ENCODE measurements at places on chromosomes 5 and 9.

GRCh38 chr5:14630671-14631070 is 33.8 kb upstream of the OTULIN start:
- DNase-seq = no peak

DNA sequence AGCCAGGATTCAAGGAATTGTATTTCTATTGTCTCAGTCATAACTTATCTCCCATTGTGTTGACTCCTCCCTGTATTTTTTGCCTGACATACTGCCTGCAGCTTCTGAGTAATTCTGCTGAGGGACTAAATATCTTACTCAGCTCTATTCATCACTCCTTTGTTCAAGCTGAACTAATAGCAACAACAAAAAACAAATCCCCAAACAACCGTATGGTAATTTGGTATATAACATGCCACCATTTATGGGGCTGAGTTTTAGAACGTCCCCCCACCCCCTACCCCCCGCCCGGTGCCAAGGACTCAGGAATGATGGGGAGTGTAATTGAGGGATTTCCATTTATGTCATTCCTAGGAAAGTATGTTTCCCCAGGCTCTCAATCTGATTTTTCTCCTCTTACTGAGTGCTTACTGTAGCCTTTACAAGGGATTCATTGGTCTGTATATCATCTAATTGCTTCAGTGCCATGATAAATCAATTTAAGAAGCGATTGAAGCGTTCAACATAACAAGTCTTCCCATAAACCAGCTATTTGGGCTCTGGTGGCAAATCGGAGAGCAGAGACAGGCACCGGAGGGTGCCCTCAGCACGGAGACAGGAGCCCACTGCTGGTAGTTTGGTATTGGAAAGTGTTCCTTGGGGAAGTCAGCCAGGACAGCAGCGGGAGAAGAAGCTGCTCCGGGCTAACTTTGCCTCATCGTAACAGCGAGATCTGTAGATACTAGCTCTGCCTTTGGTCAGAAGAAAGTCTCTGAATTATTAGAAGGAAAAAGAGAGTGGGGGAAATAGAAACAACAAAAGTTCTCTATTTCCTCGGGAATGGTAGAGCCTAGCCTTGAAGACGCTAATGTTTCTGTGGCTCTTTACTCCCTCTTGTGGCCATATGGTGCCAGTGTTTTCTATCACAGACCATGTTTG is 40.7 kb upstream of the HSD17B4 start:
- DNase-seq = peak; percentile 69

GRCh38 chr9:83472764-83473163 is 65.4 kb downstream of the FRMD3 start:
- no peak for DNase-seq

DNA sequence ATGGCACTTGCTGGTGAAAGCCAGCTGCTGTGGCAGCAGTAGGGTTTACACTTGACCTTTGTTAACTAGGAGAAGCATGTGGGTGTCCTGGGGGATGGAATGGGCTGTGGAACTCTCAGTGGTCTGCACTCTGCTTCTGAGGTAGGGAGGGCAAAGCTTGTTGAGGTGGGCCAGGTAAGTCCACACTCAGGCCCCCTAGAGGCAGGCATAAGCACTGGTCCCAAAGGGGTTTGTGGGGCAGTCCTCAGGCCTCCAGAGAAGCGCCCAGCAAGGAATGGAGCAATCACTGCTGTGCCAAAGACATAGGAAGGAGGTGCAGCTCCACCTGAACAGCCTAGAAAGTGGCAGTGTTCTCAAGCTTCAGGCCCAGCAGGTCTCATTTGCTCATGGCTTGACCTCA is 34.7 kb downstream of the INSL4 start:
- DNase-seq = no peak

DNA sequence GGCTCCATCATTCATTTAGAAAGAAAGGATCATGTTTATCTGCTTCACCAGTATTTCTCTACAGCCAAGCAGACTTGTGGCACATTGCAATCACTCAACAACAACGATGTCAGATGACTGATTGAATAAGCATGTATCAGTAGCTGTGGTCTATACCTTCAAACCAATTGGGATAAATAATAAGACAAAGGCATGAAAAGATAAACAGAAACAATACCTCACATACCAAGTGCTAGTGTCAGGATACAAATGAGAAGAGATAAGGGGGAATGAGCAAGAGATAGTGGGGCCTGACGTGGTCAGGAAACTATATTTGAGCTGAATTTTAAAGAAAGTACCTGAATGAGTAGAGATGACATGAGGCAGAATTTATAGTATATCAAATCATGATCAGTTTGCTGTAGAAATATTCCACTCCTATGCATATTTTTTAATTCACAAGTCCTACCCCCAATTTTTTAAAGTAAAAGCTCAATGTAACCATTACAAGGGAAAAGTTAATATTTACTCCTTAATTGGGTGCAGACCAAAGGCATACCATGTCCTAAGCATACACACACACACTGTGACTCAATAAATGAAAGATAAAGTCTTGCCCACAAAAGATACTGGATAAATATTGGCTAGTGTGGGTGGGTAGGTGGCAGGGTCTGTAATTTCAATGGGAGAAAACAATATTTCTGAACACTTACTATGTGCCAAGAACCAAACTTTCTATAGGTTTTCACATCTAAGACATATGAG is 284.5 kb downstream of the SPOCK1 start:
- no peak for DNase-seq

- DNase-seq = no peak
Observed at GRCh38 chr9:93955111-93955980, at the start of gene BARX1. TSS of gene BARX1 (minus strand) at chr9:93955355. CDS start at chr9:93955146, 209 bp downstream.

- peak; percentile 36 for DNase-seq
Observed at GRCh38 chr9:133370685-133371084, 5.2 kb downstream of the SURF4 start.

- no peak for DNase-seq
Observed at GRCh38 chr9:655875-656274, 185.6 kb upstream of the DMRT1 start.

GRCh38 chr5:126098330-126099017 is 324.7 kb upstream of the GRAMD2B start:
- DNase-seq = no peak

GRCh38 chr5:65190328-65191053 is 291.2 kb downstream of the ADAMTS6 start:
- peak; percentile 7 for DNase-seq

GRCh38 chr5:1392801-1393565 is 48.1 kb upstream of the CLPTM1L start:
- DNase-seq = no peak

DNA sequence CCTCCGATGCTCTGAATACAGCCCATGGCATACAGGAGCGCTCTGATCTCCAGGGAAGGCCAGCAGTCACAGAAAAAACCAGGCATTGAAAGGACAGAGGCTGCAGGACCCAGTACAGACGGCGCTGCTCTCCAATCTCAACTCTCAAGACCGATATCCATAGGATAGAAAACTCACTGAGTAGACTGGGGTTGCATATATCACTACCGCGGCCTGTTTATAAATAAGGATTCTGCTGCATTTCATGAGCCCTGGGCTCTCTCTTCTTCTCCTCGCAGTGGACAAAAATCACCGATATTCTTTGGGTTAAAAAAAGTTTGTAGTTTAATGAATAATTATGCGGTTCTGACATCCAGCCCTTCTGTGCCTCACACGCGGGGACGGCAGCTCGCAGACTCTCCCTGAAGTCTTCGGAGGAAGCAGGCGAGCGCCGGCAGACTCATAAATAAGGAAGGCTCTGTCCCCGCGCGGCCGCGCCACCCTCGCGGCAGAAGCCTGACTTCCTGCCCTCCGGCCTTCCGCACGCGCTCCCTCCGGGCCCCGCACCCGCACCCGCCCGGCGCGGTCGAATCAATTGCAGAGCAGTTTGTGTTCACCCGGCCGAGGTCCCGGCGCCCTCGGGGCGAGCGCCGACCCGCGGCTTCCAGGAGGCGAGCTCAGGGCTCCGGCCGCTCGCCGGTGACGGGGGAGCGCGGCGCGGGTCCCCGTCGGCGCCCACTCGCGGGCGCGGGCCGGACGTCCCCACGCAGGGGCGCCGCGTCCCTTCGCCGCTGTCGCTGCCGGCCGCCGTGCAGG is at the start of gene FAM78A:
FAM78A (minus strand) TSS at position 417 of the 795 bp plus-strand sequence; CDS start at position 86, 331 bp downstream.
- DNase-seq = peak; percentile 52

DNA sequence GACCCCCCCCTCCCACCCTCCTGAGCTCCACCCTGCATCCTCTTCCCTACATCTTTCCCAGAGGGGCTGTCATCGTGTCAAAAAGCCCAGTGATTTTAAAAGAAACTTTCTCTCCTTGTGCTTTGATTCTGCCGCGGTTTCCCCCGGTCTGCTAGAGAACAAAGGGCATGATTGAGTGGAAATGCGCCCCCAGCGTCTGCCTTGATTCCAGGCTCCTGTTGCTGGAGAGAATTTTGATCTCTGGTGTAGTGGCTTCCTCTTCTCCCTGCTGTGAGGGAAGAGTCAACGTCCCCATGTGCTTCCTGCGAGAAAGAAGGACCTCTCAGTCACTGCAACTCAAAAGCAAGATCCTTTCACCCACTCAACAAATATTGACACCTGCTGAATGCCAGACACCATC is 61.9 kb upstream of the RAPGEF1 start:
- no peak for DNase-seq

- DNase-seq = no peak
Observed at GRCh38 chr5:57417320-57417719, 65.3 kb downstream of the ACTBL2 start.

GRCh38 chr5:108753331-108753730 is 5.6 kb downstream of the FER start:
- DNase-seq = no peak

- DNase-seq = no peak
Observed at GRCh38 chr9:123419091-123419490, 63.1 kb downstream of the CRB2 start.

DNA sequence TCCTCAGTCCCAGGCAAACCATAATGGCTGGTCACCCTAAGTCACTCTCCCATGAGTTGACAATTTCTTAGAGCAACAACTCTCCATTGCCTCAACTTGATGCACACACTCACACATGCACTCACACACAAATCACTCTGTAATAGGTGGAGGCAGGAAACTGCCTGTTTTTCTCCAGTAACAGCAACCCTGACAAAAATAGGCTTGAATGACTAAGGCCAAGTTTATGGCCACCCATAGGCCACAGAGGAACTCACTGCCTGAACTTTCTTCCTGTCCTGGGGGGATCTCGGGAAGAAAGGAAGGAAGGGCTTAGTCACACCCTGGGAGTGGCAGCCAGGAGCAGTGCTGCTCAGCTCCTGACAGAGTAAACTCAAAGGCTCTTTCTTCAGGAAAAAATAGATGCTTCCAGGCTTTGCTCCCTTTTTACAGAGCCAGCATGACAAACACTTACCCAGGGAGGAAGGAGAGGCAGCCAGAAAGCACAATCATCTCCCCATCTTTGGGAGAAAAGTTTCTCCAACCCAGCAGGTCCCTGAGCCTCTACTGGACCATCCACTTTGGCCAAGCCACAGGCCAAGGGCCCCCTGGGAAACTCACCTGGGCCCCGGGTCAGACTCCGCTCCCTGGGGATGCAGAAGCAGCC is 368 bp downstream of the SH3TC2 start:
- no peak for DNase-seq

- no peak for DNase-seq
Observed at GRCh38 chr9:94672811-94673487, 33.6 kb upstream of the FBP1 start.

GRCh38 chr9:126116351-126117157 is 210.1 kb upstream of the MVB12B start:
- no peak for DNase-seq

GRCh38 chr9:91423785-91424402 is at the start of gene NFIL3:
TSS of gene NFIL3 (minus strand) at chr9:91423832. CDS start at chr9:91410734, 13,098 bp downstream.
- DNase-seq = peak; percentile 64

GRCh38 chr5:58121391-58121790 is 338.5 kb downstream of the PLK2 start:
- no peak for DNase-seq

GRCh38 chr5:43078956-43079355 is 38.8 kb upstream of the ANXA2R start:
- no peak for DNase-seq

GRCh38 chr5:83639911-83640310 is 80.7 kb downstream of the HAPLN1 start:
- DNase-seq = no peak

DNA sequence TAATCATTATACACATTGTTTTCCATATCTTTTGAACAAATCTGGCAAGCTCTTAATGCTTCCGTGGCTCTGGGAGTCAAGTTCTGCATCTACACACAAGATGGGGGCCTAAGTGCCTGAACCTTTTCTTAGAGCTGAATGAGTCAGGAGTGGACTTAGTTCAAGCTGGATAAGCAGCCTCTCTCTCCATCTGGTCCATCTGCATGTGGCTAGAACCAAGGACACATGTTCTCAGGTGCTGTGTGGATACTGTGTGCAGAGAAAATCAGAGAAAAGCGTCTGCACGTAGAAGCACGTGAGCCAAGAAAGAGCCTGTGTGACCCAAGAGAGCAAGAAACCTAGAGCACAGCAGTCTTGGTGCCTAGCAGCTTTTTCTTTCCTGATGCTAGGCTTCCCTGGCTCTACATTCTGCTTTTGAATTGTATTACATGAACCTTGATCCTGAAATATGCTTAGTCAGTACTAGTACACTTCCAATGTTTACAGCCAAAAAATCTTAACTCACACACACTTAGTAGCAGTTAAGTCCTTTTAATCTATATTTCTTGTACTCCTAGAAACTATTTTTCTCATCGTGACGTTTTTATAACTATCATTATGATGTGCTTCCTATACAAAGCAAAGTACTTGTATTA is 1798.9 kb downstream of the MAT2B start:
- no peak for DNase-seq

GRCh38 chr9:127963359-127964064 is 17.3 kb downstream of the EEIG1 start:
- DNase-seq = no peak

- no peak for DNase-seq
Observed at GRCh38 chr5:138569782-138570181, 5.4 kb downstream of the HSPA9 start.

All from stimulated activated CD4-positive, alpha-beta T cell treated with anti-CD3 and anti-CD28 coated beads, Interleukin-4, amount 100 ng/mL, for 24 hours (primary cell).